GM12865 (cell line): ENCODE measurements at places on chromosomes 13 and 19.

DNA sequence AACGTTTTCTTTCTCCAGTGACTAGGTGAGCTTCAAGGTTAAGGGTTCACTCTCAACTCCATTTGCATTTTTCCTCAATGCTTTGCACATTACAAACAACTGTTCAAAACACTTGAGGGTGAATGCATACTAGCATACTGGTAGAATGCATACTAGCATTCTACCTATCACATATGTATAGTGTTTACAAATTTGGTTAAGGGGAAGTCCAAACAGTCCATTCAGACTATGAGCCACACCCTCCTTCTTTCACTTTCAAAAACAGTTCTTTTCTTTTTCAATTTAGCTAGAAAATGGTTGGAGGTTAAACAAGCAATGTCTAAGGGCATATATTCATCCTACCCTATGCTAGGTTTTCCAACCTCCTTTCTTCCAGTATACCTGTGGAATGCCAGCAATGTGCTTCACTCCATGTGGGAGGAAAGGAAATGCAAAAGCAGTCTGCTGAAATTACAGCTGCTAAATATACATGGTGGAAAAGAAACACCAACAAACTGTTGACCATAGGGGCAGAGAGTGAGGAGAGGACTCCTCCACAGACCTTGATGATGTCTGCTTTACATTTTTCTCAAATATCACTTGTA lies 102.6 kb downstream of the DOCK9 start:
- peak; percentile 39 for DNase-seq

DNA sequence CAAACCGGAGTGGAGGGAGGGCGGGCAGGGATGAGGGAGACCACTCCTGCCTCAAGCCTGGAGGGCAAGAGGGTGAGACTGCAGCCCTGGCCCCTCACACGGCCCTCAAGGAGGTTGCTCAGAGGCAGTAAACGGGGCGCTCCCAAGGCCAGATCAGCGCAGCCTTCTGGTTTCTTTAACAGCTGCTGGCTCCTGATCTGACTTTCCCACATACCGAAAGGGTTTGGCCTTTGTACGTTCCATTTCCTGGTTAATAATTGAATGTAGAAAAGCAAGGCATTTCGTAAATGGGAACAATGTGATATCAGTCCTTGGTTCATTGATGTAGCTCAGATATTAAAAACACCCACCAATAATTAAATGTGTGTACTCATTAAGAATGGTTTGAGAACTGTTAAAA lies 71.5 kb downstream of the GGACT start:
- no peak for DNase-seq

DNA sequence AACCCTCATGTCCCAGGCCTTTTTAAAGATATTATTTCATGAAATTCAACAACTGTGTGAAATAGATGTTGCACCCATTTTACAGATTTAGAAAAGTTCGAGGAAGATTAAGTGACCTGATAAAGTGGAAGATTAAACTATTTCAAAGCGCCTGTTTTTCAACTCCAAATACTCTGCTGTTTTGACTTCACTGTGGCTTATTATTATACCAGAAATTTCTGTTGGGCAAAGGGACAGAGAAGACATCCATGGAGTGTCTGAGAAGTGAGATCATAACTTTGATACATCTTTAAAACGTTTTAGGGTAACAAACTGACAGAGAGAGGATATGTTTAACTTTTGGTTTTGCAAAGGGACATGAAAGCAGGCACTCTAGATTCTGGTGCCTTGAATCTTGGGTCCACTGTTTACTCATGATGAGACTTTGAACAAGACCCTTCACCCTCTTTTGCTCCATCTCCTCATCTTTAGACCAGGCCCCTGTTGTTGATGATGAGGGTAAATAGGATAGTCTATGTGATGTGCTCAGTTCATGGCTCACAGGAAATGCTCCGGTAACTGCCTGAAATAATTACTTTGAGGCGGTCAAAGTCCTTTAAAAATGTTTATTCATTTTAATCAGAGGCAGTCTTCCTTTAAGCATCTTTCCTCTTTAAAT lies 55.4 kb downstream of the RFC3 start:
- no peak for DNase-seq

GRCh38 chr19:44974857-44975256 lies 19.7 kb downstream of the CLPTM1 start:
- DNase-seq: no peak

- DNase-seq: no peak
Observed at GRCh38 chr13:34300559-34300958, 482.6 kb downstream of the RFC3 start.

DNA sequence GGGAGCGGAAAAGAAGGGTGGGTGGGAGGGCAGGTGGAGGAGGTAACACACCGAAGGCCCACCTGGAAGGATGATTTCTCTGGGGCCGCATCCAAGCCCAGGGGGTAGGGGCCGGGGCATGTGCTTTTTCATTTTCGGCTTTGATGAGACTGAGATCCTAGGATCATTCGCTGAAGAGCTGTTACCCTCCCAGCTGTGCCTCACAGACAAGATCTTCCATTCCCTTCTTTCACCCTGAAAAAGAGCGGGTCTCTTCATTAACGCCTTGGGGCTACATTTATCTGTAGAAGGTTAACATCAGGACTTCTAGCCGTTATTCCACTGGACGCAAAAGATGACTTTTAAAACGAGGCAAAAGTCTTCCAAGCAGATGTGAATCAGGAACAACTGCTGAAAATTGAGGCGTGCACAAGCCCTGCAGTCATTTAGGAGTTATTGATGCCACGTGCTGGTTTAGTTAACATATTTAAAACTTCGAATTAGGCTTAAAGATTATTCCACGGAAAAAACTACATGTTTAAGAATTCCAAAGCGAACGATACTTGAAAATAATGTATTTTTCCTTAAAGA lies 1.1 kb downstream of the LMO7 start:
- no peak for DNase-seq

- no peak for DNase-seq
Observed at GRCh38 chr13:96816874-96817273, 177.4 kb downstream of the OXGR1 start.

- no peak for DNase-seq
Observed at GRCh38 chr19:8224394-8225145, 15.4 kb downstream of the CERS4 start.

DNA sequence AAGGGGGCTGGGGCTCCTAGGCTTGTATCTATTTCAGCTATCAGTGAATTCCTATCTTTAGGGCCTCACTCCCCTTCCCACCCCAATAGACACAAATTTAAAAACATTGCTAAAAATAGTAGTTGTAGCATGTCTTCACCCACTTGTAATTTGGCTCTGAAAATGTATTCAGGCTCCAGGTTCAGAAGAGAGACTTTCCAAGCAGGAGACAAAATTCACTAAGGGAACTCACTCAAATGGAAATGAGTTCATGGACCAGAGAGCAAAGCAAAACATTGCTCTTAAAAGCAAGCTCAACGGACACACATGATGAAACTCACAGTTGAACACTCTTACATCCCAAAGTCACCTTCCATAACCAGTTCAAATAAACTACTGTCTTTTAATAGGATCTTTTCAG lies 36.8 kb downstream of the PHF11 start:
- DNase-seq: no peak

GRCh38 chr13:36445891-36446351 lies 13.6 kb downstream of the CCNA1 start:
- no peak for DNase-seq

DNA sequence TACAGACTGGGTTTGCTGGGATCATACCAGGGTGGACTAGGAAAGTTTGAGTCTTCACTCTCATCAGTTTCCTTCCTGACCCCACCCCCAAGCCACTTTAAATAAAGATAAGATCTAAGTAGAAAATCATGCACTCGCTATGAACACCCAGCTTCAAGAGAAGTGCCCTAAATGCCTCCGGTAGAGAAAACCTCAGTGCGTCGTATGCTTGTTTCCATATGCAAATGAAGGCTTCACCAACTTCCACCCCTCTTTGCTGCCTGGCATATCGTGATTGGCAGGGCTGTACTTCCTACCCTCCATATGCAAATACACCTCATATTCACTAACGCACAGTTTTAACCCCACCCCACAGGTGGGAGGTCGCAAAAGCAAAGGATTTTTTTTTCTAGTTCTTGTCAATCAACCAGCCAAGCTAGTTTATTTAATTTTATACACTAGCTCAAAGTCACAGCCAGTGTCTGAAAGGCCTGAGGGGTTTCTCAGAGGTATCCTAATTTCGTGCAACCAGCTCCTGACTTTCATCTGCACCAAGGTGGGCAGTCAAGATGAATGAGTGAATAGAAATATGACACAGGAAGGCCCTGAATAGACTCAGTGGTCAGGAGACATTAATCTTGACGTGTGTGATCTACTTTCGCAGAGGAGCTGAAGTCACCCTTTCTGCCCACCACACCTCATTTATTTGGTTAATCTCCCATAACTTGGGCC lies 121.1 kb upstream of the TSHZ3 start:
- no peak for DNase-seq

GRCh38 chr13:103788061-103788652 lies 721.9 kb upstream of the SLC10A2 start:
- DNase-seq: no peak

DNA sequence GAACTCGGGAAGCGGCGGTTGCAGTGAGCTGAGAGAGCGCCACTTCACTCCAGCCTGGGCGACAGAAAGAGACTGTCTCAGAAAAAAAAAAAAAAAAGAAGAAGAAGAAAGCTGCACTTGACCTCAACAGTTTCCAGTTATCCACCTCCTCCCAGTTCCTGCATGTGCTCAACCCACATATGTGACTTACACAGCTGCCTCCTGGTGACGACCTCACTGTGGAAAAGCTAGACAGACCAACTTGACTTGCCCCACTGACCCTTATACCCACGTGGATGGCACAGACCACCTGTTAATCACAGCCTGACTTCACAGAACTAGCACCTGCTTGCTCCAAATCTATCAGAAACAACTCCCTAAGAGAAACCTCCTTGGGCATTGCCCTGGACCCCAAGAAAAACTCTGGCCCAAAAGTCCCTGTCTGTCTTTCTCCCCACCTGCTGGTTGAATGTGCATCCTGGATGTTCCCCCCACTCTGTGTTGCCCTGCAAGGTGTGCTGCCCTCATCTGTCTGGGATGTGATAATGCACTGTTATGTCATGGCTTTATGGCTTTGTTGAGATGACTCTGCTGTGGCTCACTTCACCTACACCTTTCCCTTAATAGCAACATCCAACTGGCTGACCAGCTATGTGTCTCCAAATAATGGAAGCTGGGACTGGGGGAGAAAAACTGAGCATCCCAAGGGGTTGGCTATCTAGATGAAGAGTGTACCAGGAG lies 2.8 kb downstream of the ZNF20 start:
- peak; percentile 35 for DNase-seq

- DNase-seq: peak; percentile 52
Observed at GRCh38 chr13:57946361-57946760, 314.8 kb downstream of the PCDH17 start.

GRCh38 chr13:106515635-106516254 lies 19.7 kb downstream of the EFNB2 start:
- DNase-seq: no peak
